ENCODE measurements at places on chromosomes 6 and 20.

DNA sequence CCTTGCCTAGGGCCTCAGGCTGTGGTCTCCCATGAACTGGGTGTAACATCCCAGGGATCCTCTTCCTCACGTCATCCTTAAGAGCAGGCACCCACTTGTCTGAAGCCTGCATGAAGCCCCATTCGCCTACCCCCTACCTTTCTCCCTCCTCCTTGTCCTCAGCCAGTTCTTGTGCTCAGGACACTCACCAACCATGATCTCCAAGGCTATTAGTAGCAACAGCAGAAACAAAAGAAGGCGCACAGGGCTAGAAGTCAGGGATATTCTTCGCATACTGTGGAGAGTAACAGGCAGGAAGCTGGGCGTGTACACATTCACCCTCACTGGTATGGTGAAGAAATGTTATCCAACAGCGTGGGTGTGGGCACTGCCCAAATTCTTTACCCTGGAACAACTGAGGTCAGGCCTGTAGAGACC is 7.3 kb downstream of the RAET1E start:
- no peak for DNase-seq

DNA sequence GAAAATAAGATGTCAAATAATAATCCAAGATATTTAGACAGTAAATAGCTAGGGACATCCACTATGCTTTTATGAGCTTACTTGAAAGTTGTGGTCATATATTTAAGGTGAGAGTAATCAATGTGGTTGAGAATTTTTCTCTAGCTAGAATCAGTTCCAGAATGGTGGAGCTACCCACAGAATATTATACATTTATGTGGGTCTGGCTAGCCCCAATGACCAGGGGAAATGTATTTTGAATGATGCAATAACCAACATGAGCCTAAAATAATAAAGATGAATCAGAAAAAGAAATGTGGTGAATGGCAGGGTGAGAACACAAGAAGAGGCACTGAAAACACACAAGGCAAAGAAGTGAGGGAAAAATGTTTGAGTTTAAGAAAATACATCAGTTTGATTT is 325.7 kb downstream of the TBC1D32 start:
- no peak for DNase-seq

- DNase-seq, result no peak
These were observed 84.6 kb downstream of the MAN1A1 start for GRCh38 chr6:119264854-119265397.

DNA sequence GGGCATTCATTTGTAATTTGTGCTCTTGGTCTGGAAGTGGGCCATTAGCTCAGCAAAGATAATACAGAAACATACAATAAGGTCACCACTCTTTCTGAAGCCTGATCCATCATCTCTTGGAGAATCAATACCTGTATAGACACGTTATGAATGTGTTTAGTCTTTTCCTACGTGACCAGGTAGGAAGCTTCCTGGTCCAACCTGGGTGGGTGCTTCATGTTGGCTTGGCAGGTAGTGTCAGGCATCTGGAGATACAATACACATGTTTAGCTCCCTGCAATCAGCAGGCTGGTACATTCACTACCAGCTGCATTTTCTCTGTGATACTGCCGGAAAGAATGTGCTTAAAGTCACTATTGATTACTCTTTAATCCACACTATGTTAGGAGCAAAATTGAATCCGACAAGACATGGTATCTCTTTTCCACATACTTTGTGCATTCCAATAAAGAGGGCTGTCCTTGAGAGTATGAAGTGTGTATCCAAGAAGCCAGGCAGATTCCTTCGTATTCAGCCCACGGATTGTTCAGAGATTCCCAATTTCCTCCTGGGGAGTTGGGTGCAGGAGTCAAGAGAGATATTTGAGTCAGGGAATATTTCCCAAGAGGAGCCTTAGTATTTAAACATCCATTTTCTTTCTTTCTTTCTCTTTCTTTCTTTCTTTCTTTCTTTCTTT is 49.9 kb upstream of the RANBP9 start:
- no peak for DNase-seq

GRCh38 chr6:95383878-95384277 is 193.5 kb upstream of the MANEA start:
- no peak for DNase-seq

GRCh38 chr6:70412252-70413113 is 825 bp upstream of the FAM135A start:
- DNase-seq, result no peak

DNA sequence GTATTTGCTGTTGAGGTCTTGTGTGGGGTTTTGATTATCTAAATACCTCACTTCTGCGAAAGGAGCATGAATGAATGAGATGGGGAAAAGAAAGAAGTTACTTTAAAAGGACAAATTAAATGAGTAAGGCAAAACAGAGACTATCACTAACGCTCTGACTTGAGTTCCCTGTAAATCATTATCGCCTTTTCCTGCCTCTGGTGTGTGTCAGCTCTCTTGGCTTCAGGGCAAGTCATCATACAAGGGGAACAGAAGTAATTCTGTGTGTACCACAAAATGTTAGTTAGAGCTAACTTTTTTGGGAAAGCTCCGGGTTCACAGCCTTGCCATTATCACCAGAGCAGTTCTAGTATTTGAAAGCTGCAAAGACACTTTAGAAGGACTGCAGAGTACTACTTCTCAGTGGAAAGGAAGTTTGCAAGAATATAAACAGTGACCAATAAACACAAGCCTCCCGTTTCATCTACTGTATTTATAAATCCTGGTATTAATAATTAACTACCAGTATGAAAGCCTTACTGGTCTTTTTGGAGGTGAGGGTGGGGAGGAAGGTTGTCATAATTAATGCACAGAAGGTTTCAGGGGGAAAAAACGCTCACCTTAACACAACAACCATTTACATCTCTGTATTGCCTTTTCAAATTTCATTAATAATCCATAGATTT is 1.2 kb downstream of the DZANK1 start:
- DNase-seq, result no peak

DNA sequence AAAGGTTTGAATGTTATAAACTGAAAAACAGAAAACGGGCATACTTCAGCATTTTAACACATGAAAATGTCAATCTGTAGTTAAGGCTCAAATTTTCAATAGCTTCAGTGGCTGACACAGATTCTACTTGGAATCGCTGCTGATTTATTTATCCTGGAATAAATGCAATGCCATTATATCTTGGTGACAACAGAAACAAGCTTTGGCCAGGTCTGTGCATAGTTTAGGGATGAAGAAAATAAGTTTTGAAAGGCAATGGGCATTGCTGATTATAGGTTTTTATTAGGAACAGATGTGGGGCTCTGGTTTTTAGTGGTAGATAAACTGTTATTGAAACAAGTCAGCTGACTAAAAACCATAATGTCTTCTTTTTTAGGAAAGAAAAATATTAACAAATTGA is 96.8 kb upstream of the SOX4 start:
- no peak for DNase-seq

DNA sequence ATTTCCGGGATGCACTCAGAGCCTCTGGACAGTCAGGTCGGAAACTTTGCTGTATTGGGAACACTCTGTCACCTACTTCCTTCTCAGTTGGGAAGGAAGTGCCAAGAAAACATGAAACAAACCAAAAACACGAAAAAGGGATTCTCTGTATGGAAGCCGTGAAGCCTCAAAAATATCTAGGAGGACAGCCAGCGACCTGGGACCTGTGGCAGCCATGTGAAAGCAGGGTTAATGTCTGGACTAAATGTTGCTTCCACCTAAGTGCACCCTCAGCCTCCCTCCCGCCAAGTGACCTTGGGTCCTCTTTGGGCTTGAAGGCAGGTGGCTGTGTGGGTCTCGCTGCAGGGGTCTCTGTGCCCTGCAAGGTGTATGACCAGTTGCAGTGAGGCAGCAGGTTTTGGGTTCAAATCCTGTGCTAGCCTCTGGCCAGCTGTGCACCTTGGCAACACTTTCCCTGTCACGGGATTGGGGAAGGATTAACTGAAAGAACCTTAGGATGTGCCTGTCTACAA is 851 bp downstream of the MAVS start:
- no peak for DNase-seq

GRCh38 chr6:149728499-149729234 is 10.8 kb upstream of the LATS1 start:
- DNase-seq, result no peak

GRCh38 chr6:150641398-150642139 is 41.9 kb downstream of the PLEKHG1 start:
- no peak for DNase-seq

DNA sequence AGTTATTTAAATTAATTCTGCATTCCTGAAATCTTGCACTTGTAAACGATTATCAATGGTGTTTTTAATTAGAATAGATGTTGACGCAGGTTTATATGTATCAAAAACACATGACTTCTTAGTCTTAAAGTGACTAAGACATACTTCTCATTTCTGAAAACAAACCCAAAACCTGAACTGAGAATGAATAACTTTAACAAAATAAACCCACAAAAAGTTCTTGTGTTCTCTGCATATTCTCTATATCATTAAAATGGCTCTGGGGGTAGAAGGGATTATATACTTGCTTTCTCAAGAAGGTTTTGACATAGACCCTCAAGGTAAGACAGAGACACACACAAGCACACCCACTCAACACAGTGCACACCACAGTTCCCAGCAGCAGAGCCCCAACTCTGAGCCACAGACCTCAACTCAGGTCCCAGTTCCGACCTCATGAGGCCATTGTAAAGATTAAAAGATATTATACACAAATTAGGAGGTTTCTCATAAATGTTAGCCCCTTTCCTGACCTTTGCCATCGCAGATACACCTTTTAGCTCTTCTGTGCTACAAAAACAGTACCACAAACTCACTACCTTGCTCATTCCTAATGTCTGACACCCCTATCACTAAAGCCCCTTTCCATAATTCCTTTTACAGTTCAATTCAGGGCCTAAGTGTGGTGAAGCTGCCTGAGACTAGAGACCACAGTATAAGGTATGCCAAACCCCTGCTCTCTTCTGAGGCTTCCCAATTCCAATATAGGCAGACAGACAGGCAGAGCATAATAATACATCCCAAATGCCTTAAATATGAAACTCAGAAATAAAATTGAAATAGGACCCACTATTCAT is 267.8 kb downstream of the PTPRK start:
- DNase-seq, result no peak

DNA sequence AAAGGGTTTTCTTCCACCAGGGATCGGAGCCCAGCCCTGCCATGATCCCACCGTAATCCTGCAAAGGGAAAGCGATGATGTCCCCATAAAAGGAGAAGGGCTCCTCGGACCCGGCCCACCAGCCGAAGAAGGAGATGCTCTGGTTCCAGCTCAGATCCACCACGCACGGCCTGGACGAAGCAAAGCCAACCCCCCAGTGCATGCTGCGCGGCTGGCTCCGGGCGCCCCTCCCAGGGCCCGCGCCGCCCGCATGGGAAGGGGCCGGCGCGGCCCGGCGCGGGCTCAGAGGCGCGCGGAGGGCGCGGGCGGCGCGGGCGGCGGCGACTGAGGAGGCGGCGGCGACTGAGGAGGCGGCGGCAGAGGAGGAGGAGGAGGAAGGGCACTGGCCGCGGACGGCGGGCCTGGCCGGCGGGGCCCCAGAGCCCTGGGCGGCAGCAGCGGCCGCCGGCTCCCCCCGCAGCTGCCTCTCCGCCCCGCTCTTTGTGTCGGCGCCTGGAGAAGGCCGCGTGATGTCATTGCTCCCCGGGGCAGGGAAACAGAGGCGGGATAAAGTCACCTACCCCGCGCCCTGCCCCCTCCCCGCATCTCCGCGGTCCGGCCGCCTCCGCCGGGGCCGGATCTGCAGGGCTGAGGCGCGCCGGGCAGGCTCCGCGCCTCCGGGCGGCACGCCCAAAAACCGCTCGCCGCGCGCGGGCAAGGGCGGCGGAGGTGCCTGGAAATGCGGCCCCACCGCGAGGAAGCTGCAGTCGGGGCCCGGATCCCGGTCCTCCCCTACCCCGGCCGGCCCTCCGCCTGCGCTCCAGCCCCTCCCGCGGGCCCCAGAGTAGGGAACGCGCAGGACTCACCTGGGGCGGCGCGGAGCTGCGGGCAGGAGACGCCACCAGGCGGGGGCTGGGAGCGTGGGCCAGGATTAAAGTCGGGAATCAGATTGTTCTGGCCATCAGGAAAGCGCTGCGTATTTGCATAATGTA is at the start of gene FAXC:
Gene FAXC (minus strand): TSS at position 504 of the 971 bp plus-strand sequence. CDS start 302 bp downstream, at position 202.
- DNase-seq, result peak; percentile 60

DNA sequence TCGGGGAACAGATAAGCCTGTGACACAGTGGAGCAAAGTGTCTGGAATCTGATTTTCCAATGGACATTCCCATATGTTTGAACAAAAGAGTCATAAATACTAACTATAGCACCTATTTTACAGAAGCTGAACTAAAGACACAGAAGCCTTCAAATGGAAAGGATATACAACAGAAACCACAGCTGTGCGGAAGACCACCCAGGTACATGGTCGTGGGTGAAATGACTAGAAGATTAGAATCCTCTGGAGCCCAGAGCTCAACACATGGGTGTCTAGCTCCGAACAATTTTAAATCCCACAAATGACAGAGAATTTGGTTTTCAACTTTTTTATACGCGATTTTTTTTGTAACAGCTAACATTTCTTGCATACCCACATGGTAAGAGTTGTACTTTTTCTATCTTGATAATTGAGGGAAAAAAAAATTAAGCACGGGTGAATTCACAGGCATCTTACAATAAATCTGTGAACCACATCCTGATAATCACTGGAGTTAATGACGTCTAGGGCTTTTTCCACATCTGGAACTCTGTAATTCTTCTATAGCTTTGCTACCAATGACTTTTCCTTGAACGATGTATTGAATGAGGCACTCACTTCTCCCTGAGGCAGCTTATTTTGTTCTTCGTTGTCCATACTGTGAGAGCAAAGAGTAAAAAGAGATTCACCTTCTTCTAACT is 271.1 kb upstream of the AGPAT4 start:
- no peak for DNase-seq

DNA sequence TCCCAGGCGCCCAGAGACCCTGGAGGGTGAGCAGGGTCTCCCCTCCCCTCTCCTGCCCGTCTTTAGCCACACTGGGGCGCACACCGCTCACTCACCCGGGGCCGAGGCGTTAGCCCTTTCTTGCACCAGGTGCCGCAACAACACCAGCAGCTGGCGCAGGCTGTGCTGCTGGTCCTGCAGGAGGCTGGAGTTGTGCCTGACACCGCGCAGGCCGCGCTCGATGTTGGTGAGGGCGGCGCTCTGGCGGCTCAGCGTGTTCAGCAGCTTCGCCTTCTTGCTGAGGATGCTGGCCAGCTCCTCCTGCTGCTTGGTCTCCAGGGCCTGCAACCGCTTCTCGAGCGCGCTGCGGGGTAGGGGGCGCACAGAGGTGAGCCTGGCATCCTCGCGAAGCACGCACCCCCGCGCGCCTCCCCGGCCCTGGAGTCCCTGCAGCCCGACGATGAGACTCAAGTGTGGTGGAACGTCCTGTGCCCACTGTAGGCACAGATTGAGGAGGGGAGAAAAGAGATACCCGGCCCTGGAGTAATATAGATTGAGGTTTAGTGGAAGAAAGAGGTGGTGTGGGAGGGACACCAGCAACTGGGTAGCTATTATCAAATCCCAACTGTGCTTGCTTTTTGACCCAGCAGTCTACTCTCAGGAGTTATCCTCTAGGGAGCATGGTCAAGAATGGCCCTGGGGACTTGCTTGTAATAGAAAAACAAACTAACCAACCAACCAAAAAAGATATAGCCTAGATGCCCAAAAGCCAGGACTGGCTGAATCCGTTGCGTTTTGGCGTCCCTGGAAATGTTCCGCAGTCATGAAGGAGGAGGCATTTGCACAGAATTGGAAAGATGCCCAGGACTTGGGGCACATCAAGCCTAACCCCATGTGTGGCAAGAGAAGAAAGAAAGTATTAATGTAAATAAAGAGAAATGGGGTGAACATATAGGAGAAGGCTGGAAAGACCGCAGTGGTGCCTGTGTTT is 30.9 kb downstream of the ANGPT4 start:
- no peak for DNase-seq

Measured in HuH-7 (cell line).